Neural progenitor cell (in vitro differentiated cells): ENCODE measurements at places on chromosomes 6 and 20. TPM values are rescaled to one million over a fixed set of nuclear protein-coding genes. Genes with fewer than 3 reads are reported as not detected.

GRCh38 chr6:52489881-52490280, 69.7 kb downstream of the EFHC1 start:
- no peak overlapping the region for H3K4me3 ChIP-seq
- H3K36me3 ChIP-seq, result no peaks in the 10 kb centered on the region
- peaks cover 5% of the 10 kb centered on the region for H3K4me1 ChIP-seq
- no peak for DNase-seq

PACSIN1 gene
- 0.41 and 1.8 TPM in 2 replicates for total RNA-seq

- peak; percentile 73 for DNase-seq
- H3K36me3 ChIP-seq, result no peaks in the 10 kb centered on the region
- H3K4me1 ChIP-seq, result peaks cover 19% of the 10 kb centered on the region
- H3K27ac ChIP-seq, result no peak overlapping the region
These were observed 197.7 kb downstream of the FAXC start for GRCh38 chr6:99151634-99152346.

GRCh38 chr6:143361536-143362191, 88.8 kb downstream of the ADAT2 start:
- no peaks in the 10 kb centered on the region for H3K4me1 ChIP-seq
- DNase-seq, result no peak
- no peak overlapping the region for H3K4me3 ChIP-seq
- no peaks in the 10 kb centered on the region for H3K36me3 ChIP-seq

LAMA2 gene
- 0.68 and 1.5 TPM in 2 replicates for total RNA-seq

GRCh38 chr6:20153194-20153593, 59.1 kb downstream of the MBOAT1 start:
- no peaks in the 10 kb centered on the region for H3K4me1 ChIP-seq
- no peaks in the 10 kb centered on the region for H3K36me3 ChIP-seq
- no peak overlapping the region for H3K27ac ChIP-seq
- H3K4me3 ChIP-seq, result no peak overlapping the region
- DNase-seq, result no peak
- no peaks in the 10 kb centered on the region for H3K27me3 ChIP-seq

DNA sequence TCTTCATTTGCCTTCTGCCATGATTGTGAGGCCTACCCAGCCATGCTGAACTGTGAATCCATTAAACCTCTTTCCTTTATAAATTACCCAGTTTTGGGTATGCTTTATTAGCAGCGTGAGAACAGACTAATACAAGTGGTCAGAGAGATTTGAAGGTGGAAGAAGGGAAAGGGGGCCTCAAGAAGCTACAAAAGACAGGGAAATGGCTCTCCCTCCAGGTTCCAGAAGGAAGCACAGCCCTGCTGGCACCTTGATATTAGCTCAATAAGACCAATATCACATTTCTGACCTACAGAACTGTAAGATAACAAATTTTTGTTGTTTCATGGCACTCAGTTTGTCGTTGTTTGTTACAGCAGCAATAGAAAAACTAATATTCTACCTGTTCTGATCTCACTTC, 536.5 kb upstream of the MARCKS start:
- H3K4me1 ChIP-seq, result peaks cover 14% of the 10 kb centered on the region
- no peaks in the 10 kb centered on the region for H3K27me3 ChIP-seq
- H3K27ac ChIP-seq, result no peak overlapping the region
- H3K4me3 ChIP-seq, result no peak overlapping the region
- no peaks in the 10 kb centered on the region for H3K36me3 ChIP-seq
- DNase-seq, result no peak

SH3BGRL2 gene
- 30.7 and 47.0 TPM in 2 replicates for total RNA-seq

GRCh38 chr6:7137335-7138045, 29.7 kb downstream of the RREB1 start:
- no peak overlapping the region for H3K4me3 ChIP-seq
- DNase-seq, result peak; percentile 48
- no peaks in the 10 kb centered on the region for H3K36me3 ChIP-seq
- H3K27ac ChIP-seq, result no peak overlapping the region

DNA sequence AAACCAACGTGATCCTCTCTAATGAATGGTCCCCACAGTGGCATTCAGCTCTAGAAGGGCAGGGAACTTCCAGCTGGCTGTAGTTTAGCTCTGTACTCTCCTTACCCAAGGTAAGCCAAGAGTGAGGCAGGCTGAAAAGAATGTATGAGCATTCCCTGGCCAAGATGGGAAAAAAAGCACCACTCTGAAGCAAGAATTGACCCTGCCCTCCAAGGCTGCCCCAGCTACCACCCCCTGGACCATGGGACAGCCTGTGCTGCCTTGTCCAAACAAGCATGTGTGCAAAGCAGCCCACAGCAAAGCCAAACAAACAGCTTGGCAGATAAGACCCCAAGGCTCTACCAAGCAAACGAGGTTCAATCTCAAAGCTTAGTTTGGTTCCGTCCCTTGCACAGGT, 73.9 kb downstream of the GFOD1 start:
- DNase-seq, result no peak
- H3K4me3 ChIP-seq, result no peak overlapping the region
- peaks cover 22% of the 10 kb centered on the region for H3K4me1 ChIP-seq

EYA2 gene
- 1.8 and 2.1 TPM in 2 replicates for total RNA-seq

NDUFAF5 gene
- 16.9 and 29.3 TPM in 2 replicates for total RNA-seq

FILIP1 gene
- 17.8 and 22.6 TPM in 2 replicates for total RNA-seq

COMMD7 gene
- 39.4 and 44.4 TPM in 2 replicates for total RNA-seq

DNA sequence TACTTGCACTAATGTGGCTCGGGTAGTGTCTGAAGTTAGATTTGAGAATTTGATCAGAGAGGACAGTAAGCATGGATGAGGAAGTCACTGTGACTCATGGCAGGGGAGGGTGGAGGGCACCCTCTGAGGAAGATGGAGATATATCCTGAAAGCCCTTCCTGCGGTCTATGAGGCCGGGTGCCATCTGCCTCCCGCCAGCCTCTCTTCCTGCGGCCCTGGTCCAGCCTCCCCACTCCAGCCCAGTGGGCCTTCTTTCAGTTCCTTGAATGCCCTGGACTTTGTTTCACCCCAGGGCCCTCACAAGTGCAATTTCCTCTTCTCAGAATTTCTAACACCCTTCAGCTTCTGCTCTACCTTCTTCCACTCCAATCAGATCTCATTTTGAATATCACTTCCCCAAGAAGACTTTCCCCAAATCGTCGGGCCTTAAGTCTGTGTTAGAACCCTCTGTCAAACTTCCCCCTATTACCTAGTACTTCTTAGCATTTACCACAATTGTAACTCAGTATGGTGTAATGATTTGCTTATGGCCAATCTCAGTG, 20.2 kb upstream of the TNFAIP3 start:
- H3K4me3 ChIP-seq, result no peak overlapping the region
- no peaks in the 10 kb centered on the region for H3K36me3 ChIP-seq
- DNase-seq, result no peak
- no peaks in the 10 kb centered on the region for H3K4me1 ChIP-seq

DNA sequence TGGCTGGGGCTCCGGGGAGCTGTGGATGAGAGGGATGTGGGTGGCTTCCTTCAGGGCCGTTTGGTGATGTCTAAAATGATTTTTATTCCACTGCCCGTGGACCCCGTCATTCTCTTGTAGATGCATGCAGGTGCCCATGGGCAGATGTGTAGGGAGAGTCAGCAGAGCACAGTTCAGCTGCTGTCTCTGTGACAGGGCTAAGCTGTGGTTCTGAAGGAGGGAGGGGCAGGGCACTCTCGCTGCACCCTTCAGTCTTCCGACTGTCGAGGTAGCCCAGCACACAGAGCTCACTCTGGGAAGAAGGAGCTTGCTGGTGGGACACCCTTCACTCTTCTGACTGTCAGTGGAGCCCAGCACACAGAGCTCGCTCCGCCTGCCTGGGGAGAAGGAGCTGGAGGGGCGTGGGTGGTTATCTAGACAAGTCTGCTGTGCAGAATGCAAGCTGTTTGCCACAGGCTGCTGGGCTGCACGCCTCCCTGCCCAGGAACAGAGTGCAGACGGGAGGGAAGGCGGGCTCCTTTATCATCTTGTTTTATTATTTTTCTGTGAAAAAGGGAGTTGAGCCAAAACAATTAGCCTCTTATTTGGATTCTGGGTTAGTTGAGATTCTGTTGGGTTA, 28.4 kb upstream of the ADRM1 start:
- H3K4me3 ChIP-seq, result no peak overlapping the region
- no peaks in the 10 kb centered on the region for H3K4me1 ChIP-seq
- no peaks in the 10 kb centered on the region for H3K27me3 ChIP-seq
- no peak for DNase-seq

GRCh38 chr6:12047304-12047703, 35.2 kb downstream of the HIVEP1 start:
- no peaks in the 10 kb centered on the region for H3K4me1 ChIP-seq
- H3K36me3 ChIP-seq, result no peaks in the 10 kb centered on the region
- DNase-seq, result no peak
- H3K27me3 ChIP-seq, result no peaks in the 10 kb centered on the region
- no peak overlapping the region for H3K4me3 ChIP-seq

GSTA4 gene
- total RNA-seq, result 62.2 and 113 TPM in 2 replicates

DNA sequence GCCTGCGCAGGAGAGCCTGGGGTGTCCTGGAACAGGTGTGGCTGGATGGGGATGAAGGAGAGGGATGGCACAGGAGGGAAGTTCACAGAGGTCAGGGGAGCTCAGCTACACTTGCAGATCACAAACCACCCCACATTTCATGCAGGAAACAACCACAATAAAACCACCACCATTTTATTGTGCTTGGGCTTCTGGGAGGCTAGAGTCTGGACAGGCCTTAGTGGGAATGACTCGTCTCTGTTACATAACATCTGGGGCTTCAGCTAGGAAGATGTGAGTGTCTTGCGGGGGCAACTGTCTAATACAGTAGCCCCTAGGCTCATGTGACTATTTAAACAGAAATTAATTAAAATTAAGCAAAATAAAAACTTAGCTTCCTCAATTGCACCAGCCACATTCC, 33.4 kb downstream of the SNX5 start:
- no peaks in the 10 kb centered on the region for H3K36me3 ChIP-seq
- no peak overlapping the region for H3K4me3 ChIP-seq
- peaks cover 36% of the 10 kb centered on the region for H3K27me3 ChIP-seq
- peaks cover 43% of the 10 kb centered on the region for H3K4me1 ChIP-seq

DNA sequence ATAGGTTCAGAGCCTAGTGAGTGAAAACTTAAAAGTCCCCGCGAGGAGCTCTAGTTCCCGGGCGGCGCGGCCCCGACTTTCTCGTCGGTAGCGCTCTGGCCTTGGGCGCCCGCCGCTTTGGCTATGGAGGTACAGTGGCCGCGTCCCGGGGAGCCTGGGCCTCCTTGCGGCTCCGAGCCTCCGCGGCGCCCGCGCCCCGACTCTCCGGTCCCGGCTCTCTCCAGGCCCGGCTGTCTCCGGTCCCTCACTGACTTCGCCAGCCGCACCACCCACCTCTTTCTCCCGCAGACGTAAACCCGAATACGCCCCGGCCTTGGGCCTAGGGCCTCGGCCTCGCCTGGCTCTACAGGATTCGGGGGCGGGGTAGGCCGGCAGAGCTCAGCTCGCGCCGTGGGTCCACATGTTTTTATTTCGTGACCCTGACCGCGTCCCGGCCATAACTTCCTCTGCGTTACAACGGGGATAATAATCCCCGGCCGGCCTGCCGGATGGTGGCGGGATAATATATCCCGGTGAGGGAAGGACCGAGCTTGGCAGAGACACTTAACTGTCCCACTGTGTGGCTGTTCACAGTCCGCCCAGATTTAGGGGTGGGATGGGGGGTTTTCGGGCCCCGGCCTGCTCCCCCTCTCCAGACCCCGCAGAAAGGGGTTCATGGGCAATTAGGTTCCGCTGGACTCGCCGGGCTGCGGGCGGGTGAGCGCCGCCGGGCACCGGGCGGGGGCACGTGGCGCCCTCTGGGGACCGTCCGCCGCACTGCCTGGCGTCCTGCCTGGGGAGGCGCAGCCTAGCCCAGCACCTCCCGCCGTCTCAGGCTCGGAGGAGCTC, 10.0 kb upstream of the TBX18 start:
- no peak overlapping the region for H3K27ac ChIP-seq
- peak overlapping the region; percentile 36 for H3K4me3 ChIP-seq
- H3K27me3 ChIP-seq, result peaks cover 100% of the 10 kb centered on the region
- H3K36me3 ChIP-seq, result no peaks in the 10 kb centered on the region
- no peaks in the 10 kb centered on the region for H3K4me1 ChIP-seq

DNA sequence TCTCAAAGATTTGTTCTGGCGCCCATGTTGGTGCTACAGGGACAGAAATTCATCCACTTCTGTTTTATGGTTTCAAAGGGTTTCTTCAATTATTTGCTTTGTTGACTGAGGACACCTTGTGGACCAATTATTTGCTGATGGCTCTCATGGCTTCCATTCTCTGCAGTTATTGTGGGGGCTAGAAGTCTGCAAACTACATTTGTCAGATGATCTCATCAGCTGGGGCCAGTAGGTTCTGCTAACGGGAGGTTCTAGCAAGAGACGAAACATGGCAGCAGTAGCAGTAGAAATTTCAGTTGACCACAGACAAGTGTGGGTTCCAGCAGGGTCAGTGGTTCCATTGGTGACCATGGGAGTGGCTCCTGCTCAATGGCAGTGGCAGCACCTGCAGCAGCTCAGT, 72.8 kb upstream of the BLCAP start:
- H3K4me3 ChIP-seq, result no peak overlapping the region
- no peak for DNase-seq
- H3K27ac ChIP-seq, result no peak overlapping the region
- H3K36me3 ChIP-seq, result no peaks in the 10 kb centered on the region
- no peaks in the 10 kb centered on the region for H3K27me3 ChIP-seq

SOX4 gene
- total RNA-seq, result 147 and 161 TPM in 2 replicates

- H3K4me3 ChIP-seq, result no peak overlapping the region
- no peaks in the 10 kb centered on the region for H3K27me3 ChIP-seq
- H3K36me3 ChIP-seq, result no peaks in the 10 kb centered on the region
- H3K4me1 ChIP-seq, result no peaks in the 10 kb centered on the region
These were observed 51.5 kb upstream of the TMEM200A start for GRCh38 chr6:130314271-130314670.

DNA sequence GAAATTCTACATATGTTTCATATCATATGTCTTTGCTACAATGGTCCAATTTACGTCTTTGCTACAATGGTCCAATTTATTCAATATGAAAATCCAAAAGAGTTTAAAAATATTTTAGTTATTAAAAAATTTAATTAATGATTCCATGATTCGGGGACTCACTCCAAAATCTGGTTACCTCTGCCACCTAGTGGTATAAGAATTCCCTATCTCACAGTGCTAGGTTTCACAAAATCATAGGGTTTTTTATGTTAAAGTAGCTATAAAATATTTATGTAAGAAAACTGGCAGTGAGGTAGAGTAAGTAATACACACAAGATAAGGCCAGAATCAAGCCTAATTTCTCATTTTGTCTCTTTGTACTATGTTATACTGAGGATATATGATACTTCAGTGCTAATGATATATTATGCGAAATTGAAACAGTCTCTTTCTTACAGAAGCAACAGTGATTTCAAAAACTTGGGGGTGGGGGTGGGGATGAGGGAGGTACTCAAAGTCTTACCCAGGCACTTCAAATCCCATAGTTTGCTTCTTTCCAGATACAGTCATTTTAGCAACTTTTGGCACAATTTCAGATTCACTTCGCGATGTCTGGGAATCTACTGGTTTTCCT, 52.3 kb downstream of the HBS1L start:
- DNase-seq, result peak; percentile 21
- H3K4me1 ChIP-seq, result peaks cover 8% of the 10 kb centered on the region
- no peak overlapping the region for H3K27ac ChIP-seq
- H3K4me3 ChIP-seq, result no peak overlapping the region
- H3K27me3 ChIP-seq, result no peaks in the 10 kb centered on the region

SLC17A3 gene
- not detected in 2 replicates for total RNA-seq
